Stimulated activated CD8-positive, alpha-beta memory T cell treated with anti-CD3 and anti-CD28 coated beads, Interleukin-15, amount 100 ng/mL, for 48 hours (primary cell): ENCODE measurements at places on chromosomes 2 and 18.

DNA sequence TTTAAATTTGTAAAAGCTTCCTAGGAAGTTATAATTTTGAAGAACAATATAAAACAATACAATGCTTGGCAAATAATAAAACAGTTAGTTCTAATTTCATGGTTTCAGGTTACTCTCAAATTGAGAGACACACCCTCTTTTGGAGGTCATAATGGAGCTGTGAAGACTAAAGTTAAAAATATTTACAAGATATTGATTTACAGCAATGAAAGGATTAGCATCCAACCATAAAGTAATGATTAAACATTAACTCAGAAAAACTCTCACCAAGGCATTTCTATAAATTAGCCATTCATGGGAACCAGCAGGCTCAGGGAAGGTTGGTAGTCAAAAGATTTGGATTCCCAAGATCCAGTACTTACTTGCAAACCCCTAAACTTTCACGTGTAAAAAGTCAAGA is 6.4 kb downstream of the DPP4 start:
- DNase-seq: no peak

DNA sequence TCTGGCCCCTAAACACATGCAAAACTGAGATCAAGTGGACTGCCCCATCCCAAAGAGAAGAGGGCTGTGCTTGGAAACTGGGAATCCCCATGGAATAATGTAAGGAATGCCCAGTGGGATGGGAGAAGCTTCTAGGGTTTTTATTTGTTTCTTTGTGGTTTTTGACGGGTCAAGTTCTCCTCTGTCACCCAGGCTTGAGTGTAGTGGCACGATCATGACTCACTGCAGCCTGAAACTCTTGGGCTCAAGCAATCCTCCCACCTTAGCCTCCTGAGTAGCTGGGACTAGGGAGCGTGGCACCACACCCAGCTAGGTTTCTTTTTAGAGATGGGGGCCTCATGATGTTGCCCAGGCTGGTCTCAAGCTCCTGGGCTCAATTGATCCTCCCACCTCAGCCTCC is 101.7 kb upstream of the ZSWIM2 start:
- no peak for DNase-seq

GRCh38 chr2:204228169-204228886 is 291.8 kb downstream of the ICOS start:
- DNase-seq: no peak

DNA sequence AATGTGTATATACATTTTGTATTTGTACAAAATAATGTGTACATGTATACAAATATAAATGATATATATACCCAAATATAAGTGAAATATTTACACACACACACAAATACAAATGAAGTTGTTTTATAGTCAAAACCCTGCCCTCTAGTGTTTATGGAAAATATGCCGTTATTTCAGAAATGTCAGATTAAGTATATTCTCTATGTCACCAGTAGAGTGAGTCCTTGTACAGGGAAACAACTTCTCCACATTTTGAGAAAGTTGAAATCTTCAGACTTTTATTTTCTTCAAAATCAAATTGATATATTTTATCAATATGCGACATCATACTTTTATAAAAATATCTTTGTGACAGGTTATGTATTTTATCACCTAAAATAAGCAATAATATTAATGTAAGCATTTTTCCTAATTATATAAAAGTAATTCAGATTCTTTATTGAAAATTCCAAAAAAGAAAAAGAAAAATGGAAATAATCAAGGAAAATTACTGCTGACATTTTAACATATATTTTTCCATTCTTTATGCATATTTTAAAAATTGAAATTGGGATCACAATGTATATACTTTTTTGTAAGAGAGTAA is 22.4 kb downstream of the ARL6IP6 start:
- no peak for DNase-seq

GRCh38 chr2:100247256-100248043 is 74.9 kb downstream of the LONRF2 start:
- no peak for DNase-seq
